ENCODE measurements at places on chromosomes 3 and 15. TPM values are rescaled to one million over a fixed set of nuclear protein-coding genes. Genes with fewer than 3 reads are reported as not detected.

The SPINK8 gene
- total RNA-seq: not detected

The ACKR4 gene
- total RNA-seq: not detected

The CD200 gene
- 41.5 TPM for total RNA-seq

The DLG1 gene
- total RNA-seq: 108 TPM

The EPHA6 gene
- 0.11 TPM for total RNA-seq

The CELF6 gene
- total RNA-seq: 0.19 TPM

The ACTC1 gene
- total RNA-seq: 3.8 TPM

The C3orf80 gene
- not detected for total RNA-seq

The BFSP2 gene
- not detected for total RNA-seq

The IQCH gene
- total RNA-seq: 21.0 TPM

The CCR3 gene
- not detected for total RNA-seq

The ZNF148 gene
- total RNA-seq: 24.2 TPM

The TRIM42 gene
- not detected for total RNA-seq

The FOXB1 gene
- total RNA-seq: 9.6 TPM

The GPR27 gene
- 18.3 TPM for total RNA-seq

The ALDH1A2 gene
- 30.8 TPM for total RNA-seq

The EOGT gene
- total RNA-seq: 2.5 TPM

The MAGI1 gene
- 40.6 TPM for total RNA-seq

The PRKAR2A gene
- total RNA-seq: 21.6 TPM

The DNAH12 gene
- total RNA-seq: 0.02 TPM

The NRROS gene
- total RNA-seq: 0.58 TPM

The AQP9 gene
- not detected for total RNA-seq

The NR2F2 gene
- 24.6 TPM for total RNA-seq

The PLA2G4E gene
- not detected for total RNA-seq

The MINAR1 gene
- 1.5 TPM for total RNA-seq

The ZIC4 gene
- 0.25 TPM for total RNA-seq

The P2RY14 gene
- total RNA-seq: not detected

The SOX14 gene
- not detected for total RNA-seq

The FILIP1L gene
- total RNA-seq: 0.09 TPM

The ATP10A gene
- 0.59 TPM for total RNA-seq

The PLD1 gene
- 0.21 TPM for total RNA-seq

The RHOV gene
- total RNA-seq: not detected

The UROC1 gene
- not detected for total RNA-seq

The PRR20G gene
- total RNA-seq: not detected

The TBC1D5 gene
- 63.6 TPM for total RNA-seq

The ZWILCH gene
- total RNA-seq: 89.5 TPM

The PLAAT1 gene
- 5.0 TPM for total RNA-seq

The GPR62 gene
- 0.21 TPM for total RNA-seq

The AGBL1 gene
- 6.2 TPM for total RNA-seq

The HEG1 gene
- 11.4 TPM for total RNA-seq

The GHSR gene
- total RNA-seq: not detected

The ROPN1B gene
- total RNA-seq: not detected

The HYAL1 gene
- 3.0 TPM for total RNA-seq

The DNASE1L3 gene
- total RNA-seq: not detected

The TEX55 gene
- not detected for total RNA-seq

The CYP1A2 gene
- not detected for total RNA-seq

The DPPA2 gene
- total RNA-seq: 1.2 TPM

The CELSR3 gene
- 22.3 TPM for total RNA-seq

The OR5K1 gene
- total RNA-seq: not detected

The ZCWPW2 gene
- 0.60 TPM for total RNA-seq

The DBR1 gene
- total RNA-seq: 20.2 TPM

The GOLGA6B gene
- total RNA-seq: not detected

The EFCC1 gene
- total RNA-seq: 1.5 TPM

Data from neural progenitor cell (in vitro differentiated cells).